ENCODE measurements at places on chromosomes 11 and 22.

DNA sequence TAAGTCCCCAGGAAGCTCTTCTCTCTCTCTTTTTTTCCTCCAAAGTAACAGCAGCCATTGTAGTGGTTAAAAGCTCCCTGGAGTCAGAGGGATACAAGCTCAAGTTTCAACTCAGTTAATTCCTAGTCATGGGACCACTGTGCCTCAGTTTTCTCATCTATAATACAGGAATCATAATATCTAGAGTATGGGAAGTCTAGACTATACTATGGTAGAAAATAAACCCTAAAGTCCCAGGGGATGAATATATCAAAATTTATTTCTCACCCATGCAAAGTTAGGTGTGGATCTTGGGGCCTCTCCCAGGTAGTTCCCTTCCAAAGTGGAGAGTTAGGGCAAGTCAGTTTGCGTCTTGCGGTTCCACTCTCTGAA is 33.7 kb downstream of the C11orf58 start:
- no peak for DNase-seq

DNA sequence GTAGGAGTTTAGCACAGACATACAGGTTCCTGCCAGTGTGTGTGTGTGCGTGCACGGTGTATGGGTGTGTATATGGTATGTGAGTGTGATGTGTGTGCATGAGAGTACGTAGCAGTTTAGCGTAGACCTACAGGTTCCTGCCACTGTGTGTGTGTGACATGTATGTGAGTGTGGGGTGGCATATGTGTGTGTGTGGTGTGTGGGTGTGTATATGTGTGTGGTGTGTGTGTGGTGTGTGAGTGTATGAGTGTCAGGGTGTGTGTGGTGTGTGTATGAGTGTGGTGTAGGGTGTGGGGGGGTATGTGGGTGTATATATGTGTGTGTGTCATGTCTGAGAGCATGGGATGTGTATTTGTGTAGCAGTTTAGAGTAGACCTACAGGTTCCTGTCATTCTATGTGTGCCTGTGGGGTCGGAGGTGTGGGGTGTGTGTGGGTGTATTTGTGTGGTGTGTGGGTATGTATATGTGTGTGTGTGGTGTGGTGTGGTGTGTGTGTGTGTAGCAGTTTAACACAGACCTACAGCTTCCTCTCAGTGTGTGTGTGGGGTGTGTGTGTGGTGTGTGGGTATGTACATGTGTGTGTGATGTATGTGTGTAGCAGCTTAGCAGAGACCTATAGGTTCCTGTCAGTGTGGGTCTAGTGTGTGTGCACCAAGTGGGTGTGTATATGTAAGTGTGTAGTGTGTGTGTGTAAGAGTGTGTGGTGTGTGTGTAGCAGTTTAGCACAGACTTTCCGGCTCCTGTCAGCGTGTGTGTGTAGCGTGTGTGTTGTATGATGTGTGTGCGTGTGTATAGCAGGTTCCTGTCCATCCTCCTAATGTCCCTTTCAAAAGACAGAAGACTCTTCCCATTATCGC is 31.8 kb upstream of the TBCEL start:
- DNase-seq = no peak

GRCh38 chr11:66289548-66290329 is 796 bp upstream of the YIF1A start:
- DNase-seq = no peak

- no peak for DNase-seq
Observed at GRCh38 chr11:9302448-9302847, 11.9 kb downstream of the TMEM41B start.

DNA sequence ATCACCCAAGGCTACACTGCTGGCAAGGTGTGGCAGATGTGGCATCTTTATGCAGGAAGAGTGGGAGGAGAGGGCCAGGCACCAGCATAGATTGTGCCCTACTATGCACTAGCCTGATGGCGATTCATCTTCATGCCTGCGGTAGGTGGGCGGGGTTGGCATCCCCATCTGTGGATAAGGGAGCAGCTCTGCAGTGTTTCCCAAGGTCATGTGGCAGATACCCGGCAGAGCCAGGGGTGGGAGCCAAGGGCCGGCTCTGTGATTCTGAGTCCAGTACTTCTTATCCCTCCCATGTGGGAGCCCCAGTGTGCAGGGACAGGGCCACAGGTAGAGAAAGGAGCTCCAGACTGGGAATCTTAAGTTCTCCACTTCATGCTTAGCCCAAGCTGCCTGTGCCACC is 20.0 kb downstream of the CD82 start:
- DNase-seq = no peak

DNA sequence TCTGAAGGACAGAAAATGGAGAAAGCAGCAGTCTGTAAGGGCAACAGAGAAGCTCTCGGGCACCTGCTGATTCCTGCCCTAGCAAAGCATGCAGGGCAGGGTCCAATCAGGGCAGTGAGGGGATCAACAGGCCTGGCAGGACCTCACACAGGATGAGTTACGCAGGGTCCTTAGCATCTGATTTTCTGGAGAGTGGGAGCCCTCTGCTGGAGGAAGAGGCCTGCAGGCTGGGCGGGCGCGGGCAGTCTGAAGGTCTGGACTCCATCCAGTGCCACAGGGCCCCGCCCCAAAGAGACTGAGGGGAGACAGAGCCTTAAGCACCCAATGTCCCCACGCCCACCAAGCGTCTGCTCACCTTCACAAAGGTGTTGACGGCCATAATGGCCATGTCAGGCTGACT is 28.9 kb downstream of the AP1B1 start:
- no peak for DNase-seq

DNA sequence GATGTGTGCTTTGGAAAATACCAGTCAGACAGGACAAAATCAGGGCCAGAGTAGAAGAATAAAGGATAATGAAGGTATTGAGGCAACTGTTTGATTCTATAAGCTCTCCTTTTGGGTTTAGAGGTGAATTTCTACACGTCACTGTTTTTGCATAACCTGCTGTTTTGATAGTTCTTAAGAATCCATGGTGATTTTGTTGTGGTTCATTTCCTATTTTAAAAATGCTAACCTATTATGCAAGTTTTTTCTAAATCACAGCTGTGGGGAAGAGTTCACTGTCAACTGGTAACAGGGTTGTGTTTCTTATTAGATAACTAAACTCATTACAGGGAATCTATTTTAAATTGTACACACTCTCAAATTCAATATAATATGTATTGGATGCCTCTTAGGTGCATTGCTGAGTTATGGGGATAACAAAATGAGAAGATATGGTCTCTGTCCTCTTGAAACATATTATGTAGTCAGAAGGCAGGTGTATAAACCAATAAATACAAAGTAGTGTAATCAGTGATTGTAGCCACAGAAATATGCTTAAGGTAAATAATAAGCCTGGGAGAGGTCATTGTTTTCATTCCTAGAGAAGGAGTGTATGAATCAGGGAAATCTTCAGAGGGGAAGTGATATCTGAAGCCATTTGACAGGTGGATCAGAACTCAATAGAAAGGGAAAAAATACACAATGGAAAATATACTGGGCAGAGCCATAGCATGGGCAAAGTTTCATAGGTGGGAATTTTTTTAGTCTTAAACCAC is 192.5 kb downstream of the FAT3 start:
- no peak for DNase-seq

GRCh38 chr22:46577368-46578249 is 40.2 kb upstream of the CELSR1 start:
- DNase-seq = no peak

DNA sequence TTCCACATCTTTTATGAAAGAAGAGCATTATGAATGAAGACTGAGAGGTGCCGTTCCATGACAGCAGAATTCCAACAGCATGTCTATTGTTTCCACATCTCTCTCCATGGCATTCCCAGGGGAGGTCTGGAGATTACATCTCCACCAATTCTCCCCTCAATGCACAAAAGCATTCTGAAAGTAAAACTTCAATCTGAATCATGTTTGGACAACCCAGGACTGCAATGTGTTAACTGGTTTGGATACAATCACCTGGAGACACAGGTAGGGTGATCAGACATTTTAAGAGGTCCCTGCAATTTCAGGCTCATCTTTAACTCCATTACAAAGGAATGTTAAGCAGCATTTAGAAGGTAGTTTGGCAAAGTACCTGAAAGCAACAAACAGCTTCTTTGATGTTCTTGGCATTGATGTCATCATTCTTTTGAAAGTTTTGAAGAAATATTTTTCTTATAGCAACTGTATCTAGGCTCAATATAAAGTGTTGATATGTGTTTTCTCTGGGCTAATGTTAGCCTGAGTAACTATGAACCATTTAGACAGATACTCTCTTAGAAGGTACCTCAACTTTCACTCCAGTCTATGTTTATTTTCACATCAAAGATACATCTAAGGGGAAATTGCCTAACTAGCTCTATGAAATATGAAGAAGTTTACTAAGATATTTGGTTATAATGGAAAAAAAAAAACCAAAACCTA is 181.4 kb upstream of the MTMR2 start:
- DNase-seq = peak; percentile 28

GRCh38 chr11:37474889-37475288 is 876.9 kb upstream of the RAG2 start:
- DNase-seq = no peak

- DNase-seq = no peak
Observed at GRCh38 chr22:33746501-33746928, 173.8 kb downstream of the LARGE1 start.

DNA sequence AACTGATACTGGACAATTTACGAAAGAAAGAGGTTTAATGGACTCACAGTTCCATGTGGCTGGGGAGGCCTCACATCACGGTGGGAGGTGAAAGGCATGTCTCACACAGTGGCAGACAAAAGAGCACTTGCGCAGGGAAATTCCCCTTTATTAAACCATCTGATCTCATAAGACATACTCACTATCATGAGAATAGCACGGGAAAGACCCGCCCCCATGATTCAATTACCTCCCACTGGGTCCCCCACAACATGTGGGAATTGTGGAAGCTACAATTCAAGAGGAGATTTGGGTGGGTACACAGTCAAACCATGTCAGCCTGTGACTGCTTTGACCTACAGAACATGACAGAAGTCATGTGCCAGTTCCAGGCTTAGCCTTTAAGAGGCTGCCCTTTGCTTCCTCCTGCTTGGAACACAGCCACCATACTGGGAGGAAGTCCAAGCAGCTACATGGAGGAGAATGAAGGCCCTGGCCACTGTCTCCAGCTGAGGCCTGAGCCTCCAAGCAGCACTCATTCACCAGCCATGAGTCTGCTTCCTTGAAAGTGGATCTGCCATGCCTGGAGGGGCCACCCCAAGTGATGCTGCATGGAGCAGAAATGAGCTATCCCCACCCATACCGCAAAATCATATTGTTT is 10.9 kb upstream of the GAL start:
- DNase-seq = peak; percentile 37

GRCh38 chr22:46587492-46588278 is 32.5 kb upstream of the GRAMD4 start:
- DNase-seq = no peak

DNA sequence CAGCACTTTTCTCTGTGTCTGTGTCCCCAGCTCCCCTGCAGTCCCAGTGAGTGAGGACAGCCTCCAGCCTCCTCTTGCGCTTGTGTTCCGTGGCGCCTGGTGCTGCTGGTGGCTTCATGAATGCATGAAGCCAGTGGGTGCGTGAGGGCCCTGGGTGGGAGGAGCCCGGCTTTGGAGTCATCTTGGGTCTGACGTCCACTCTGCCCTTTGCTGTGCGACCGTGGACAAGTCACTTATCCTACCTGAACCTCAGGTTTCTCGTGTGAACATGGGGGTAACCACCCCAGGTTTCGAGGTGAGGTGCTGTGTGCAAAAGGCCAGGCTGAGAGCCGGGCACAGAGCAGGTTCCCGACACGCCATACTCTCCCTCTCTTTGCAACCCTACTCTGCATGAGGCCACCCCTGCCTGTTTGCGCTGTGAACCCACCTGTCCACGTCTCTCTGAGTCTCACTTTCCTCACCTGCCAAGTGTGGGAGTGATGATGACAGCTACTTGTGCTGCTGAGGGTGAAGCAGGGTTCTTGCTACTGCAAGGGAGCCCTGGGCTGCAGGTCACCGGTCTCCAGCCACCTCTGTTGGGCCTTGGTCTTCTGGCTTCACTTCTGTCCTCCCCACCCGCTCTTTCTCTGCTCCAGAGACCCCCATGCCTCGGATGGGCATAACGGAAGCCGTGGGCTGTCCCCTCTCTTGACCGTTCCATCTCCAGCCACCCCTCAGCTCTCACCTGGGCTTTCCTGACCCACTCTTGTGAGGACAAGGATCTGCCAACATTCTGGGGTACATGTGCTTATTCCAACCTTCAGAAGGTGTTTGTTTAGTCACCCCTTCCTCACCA is 537.6 kb downstream of the TBC1D22A start:
- DNase-seq = no peak

- DNase-seq = no peak
Observed at GRCh38 chr11:115459563-115459962, 44.7 kb downstream of the CADM1 start.

DNA sequence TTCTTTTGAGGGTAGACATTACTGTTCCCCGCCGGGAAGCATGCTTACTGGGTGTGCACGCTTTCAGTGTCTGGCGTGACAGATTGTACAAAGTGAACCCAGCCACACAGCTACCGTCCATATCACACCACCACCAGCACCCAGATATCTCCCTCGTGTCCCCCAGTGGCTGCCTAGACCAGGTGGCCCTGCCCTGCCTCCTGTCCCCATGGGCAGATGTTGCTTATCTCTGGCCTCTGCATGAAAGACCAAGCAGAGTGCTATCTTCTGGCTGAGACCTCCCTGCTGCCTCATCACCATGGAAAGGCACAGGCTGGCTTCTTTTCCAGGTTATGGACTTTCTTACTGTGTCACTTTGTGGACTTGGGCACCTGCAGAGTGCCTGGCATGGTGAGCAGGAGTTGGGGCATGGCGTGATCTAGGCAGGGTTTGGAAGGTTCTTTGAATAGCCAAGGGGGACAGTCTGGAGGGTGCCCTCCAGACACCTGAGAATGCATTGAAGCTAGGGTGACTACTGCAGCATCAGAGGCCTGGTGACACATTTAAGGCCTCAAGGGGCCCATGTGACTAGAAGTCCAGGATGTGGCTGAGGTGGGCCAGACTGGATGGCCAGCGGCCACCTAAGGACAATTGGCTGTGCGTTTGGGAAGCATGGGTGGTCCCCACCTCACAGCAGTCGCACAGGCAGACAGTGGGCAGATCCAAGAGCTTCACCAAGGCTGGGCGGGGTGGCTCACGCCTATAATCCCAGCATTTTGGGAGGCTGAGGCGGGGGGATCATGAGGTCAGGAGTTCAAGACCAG is 4.7 kb downstream of the TANGO2 start:
- no peak for DNase-seq

DNA sequence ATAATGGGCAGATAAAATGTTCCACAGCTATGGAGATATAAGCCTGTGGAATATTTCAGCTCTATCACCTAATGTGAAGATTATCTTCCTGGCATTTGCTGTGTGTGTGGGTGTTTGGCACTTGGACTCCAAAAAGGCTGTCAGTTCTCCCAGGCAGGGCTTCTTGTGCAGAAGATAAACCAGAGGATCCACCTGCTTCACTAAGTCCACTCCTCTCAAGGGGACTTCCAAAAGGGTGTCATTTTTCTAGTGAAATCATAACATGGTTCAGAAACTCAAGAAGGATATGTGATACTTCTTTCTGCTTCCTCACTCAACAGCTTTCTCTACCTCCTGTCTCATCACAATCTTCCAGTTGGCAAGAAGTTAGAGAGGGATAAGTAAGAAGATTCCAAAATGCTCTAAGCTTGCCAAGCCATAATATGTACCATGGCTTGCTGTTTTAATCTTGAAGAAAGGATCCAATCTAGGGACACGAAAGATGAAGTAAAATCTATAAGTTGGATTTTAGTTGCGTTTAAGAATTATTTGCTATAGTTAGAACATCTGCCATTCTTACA is 206.2 kb upstream of the MTMR2 start:
- no peak for DNase-seq

- DNase-seq = no peak
Observed at GRCh38 chr22:48563966-48564330, 1263.7 kb downstream of the BRD1 start.

GRCh38 chr11:35623621-35624168 is 5.4 kb downstream of the FJX1 start:
- DNase-seq = peak; percentile 86
